ENCODE measurements at places on chromosomes 2 and 18.

DNA sequence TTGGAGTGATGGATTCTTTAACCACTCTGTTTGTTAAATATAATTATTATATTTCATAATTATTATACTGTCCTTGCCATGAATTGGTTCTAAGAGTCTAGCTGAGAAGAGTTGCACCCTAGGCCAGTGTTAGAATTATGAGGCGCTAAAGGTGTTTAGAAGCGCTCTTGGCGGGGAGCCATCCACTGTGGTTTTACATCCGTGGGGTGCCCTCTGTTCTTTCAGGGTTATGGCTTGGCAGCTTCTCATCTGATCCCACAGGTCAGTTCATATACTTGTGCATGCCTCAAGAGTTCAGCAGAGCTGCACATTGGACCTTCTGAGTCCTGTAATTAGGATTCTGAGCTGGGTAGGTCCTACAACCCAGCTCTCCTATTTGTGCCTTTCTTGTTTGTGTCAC lies 9.1 kb downstream of the ASAP2 start:
- DNase-seq, result no peak

DNA sequence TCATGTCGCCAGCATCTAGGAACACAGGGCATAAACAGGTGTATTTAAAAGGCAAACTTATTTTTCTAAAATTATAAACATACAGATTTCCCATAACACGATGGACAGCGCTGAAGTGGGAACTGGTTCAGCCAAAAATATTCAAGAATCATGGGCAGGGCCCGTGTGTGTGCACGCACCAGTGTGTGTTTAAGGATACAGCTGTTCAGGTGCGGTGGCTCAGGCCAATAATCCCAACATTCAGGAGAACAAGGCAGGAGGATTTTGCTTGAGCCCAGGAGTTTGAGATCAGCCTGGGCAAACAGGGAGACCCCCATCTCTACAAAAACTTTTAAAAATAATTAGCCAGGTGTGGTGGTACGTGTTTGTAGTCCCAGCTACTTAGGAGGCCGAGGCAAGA lies 288.6 kb upstream of the HDAC4 start:
- no peak for DNase-seq

GRCh38 chr2:147242445-147242844 lies 602.4 kb upstream of the ACVR2A start:
- no peak for DNase-seq

DNA sequence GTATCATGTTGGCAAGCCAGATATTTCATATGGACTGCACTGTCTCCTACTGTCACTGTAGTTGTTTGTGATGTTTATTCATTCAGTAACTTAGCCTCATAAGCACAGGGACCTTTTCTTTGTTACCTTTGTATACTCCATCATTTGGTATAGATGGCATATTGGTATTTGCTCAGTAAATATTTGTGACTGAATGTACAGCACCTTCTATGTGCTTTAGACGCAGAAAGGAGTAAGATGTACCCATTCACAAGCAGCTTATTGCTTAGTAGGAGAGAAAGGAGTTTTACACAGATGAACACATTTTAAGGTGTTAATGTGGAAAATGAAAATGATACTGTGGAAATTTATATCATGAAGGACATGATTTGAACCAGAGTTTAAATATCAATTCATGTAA lies 12.0 kb downstream of the EPC2 start:
- no peak for DNase-seq

GRCh38 chr18:77017355-77017754 lies 115.2 kb downstream of the MBP start:
- DNase-seq, result no peak

DNA sequence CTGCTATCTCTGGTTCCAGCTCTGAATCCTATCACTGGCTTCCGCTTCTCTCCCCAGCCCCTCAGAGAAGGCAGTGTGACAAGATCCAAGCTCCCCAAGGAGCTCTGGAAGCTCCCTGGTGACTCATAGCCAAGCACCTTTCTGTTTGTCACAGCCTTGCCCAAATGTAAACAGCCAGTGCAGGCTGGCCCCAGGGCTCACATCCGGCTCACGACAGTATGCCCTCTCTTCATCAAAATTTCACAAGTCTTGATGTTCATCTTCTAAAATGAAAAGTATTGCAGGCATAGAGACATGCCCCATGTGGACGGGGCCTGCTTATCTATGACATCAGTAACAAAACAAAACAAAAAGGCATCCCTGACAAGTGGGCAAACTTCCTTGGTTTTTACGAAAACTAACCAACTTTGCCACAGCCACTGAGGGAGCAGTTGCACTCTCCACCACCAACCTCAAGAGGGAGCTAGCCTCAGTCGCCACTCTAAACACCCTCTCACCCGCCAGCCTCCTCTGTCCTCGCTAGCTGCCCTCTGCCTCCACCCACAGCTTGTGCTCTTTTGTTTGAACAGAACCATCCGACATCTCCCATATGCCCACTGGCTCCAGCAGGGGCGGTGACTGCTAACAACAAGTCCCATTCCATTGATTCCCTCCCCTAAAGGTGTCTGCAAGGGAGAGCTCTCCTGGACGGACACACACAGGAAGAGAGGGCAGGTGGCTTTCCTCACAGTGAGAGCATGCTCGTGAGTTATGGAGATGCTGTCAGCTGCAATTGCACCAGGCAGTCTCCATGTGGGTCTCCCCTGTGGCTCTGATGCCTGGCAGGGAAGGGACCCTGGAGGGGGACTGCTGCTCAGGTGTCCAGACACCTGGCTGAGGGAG lies 71.0 kb upstream of the DAPL1 start:
- DNase-seq, result no peak

DNA sequence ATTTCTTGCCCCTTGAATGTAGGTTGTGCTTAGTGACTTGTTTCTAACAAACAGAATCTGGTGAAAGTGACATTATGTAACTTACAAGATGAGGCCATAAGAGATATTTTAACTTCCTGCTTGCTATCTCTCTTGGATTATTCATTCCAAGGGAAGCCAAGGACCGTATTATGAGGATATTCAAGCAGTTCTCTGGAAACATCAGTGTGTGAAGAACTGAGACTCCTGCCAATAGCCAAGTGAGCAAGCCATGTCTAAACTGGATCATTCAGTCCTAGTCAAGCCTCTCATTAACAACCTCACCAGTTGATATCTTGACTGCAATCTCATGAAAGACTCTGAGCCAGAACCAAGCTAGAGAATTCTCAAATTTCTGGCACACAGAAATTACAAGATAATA lies 765.1 kb upstream of the SLC8A1 start:
- DNase-seq, result no peak

- DNase-seq, result no peak
Measured at GRCh38 chr2:104537116-104537515, 316.8 kb upstream of the POU3F3 start.

GRCh38 chr18:66495844-66496243 lies 108.0 kb downstream of the CDH19 start:
- no peak for DNase-seq

DNA sequence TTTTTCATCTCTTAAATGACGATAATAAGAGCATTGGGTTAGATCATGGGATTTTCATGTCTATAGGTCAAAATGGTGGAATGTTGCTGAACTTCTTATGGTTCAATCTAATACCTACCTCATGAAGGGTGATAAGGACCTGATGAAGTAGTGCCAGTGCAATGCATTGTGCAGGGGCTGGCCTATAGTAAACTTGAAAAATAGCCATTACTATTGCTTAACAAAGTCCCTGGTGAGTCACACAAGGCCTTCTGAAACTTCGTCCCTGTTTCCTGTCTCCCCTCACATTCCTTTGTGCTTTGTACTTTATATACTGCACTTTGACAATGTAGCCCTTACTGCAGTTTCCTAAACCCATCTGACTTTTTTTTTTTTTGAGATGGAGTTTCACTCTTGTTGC lies 515.9 kb downstream of the SLC4A3 start:
- no peak for DNase-seq

GRCh38 chr2:46260305-46260704 lies 36.9 kb upstream of the EPAS1 start:
- no peak for DNase-seq

DNA sequence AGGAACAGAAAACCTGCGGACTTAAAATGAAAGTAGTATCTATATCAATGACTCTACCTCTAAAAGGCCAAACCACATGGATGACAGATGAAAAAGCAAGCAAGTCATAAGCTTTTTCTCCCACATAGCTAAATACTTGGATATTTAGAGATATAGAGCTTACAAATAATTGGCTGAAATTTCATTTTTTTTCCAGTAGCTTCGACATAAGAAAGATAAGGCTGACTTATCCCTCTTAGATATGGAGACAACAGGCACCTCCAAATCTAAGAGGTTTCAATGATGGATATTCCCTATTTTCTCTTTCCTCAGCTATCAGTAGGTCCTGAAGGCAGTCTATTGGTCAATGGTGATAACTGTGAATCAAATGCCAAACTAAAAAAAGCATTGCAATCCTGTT lies 460.3 kb downstream of the MEIS1 start:
- no peak for DNase-seq

- DNase-seq, result no peak
Measured at GRCh38 chr18:9734189-9734588, 26.1 kb downstream of the RAB31 start.

- DNase-seq, result no peak
Measured at GRCh38 chr2:225526760-225527390, 127.4 kb downstream of the NYAP2 start.

GRCh38 chr2:176526995-176527901 lies 258.0 kb downstream of the MTX2 start:
- no peak for DNase-seq

GRCh38 chr2:168210895-168211570 lies 36.4 kb downstream of the STK39 start:
- DNase-seq, result no peak

GRCh38 chr18:76847916-76848315 lies 25.6 kb downstream of the ZNF236 start:
- DNase-seq, result no peak

GRCh38 chr2:203585516-203585915 lies 50.4 kb upstream of the RAPH1 start:
- no peak for DNase-seq

DNA sequence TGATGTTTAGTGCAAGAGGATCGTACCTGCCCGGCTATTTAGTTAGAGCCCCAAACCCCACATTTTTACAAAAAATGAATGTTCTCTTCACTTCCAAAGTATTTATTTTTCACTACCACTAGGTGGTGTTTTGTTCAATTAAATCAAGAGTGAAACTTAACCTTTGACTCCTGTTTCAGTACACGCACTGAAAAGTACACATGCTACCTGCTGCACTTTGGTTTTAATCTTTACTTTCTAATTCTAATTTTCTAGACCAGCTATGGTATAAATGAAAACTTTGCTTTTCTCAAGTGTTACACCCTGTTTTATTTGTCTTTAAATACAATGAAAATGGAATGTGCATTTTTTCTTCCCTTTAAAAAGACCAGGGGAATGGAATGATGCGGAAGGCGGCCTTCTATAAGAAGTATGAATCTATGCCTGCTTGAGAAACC lies 31.4 kb upstream of the CHN1 start:
- no peak for DNase-seq

GRCh38 chr2:30566631-30567030 lies 119.6 kb downstream of the LCLAT1 start:
- DNase-seq, result no peak

DNA sequence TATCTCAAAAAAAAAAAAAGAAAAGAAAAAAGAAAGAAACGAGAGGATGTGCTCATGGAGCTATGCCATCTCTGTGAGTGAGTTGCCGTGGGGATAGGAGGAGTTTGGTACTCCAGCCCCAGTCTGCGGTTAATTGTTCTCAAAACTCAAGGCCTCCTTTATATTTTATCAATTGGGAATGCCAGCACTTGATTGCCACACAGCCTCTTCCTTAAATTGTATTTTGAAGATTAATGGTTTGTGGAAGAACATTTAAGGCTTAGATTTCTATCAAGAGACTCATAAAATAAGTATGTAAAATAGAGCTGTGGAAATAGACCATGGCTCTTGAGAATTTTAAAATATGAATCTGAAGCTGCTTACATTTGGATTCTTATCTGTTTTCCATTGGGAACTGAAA lies 29.8 kb downstream of the KCNE4 start:
- DNase-seq, result no peak

- DNase-seq, result no peak
Measured at GRCh38 chr18:73670524-73670923, 477.1 kb downstream of the FBXO15 start.

DNA sequence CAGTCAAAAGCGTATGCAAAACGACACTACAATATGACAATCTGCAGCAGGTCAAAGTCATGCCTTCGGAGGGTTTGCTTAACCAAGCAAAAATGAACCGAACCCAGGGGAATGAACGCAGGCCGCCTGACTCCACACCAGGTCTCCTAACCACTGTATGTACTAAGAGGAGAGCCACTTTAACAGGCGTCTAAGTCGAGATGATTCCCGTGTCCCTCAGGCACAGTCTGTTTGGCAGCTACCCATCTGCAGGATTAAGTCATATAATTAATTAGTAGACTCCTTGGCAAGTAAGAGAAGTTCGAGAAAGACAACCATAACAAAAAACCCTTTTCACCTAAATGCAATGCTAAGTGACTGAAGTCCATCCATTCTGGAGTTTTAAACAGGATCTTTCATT lies 15.2 kb downstream of the CYB5A start:
- DNase-seq, result no peak

DNA sequence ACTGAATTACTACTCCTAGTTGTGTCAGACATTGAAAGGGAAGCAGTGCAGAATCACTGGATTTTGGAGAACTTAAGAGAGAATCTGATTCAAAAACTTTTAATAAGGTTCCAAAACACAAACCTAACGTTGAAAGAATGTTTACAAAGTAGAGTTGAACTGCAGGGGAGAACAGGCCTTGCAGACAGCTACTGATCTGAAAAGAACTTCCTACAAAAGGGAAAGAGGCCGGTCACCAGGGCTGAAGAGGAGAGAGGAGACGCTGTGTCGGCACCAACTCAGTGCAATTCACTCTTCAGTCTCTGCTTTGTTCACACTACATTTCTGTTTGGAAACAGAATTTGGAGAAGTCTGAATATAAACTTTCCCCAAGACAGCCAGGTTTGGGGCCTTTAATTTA lies 124.0 kb downstream of the GAREM1 start:
- DNase-seq, result no peak

DNA sequence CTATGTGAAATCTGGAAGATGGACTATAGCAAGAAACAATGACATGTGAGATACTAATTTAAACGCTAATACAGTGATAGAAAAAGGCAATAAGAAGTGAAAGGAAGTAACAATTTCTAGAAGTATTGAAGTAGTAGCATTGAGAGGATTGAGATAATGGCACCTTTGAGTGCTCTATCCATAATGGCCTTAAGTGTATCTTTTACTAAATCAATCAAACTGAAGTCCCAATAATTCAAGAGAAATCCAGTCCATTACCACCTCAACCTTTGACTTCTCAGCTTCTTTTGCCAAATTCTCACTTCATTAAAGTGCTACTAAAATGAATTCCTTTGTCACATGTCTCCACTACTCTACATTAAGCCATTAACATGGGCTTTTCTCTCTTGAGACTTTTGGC lies 82.6 kb upstream of the KYNU start:
- DNase-seq, result no peak

- no peak for DNase-seq
Measured at GRCh38 chr2:218129458-218130135, 3.8 kb downstream of the CXCR2 start.

DNA sequence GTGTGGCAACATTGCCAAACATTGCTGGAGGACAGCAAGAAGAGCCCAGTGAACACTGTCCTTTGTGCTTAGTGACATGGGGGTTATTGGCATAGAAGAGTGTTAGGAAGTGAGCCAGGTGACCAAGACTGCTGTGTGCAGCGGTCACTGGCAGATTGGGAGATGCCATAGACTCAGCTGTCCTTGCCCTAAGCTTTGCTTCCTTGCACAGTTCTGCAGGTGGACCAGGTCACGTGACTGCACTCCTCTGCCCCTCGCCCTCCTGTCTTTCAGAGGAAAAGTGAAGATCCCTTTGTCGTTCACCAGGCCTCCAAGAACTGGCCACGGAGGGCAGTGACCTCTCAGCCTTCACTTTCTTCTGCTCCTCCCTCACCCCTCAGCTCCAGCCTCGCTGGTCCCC lies 215.6 kb upstream of the SMIM21 start:
- no peak for DNase-seq

Data from cerebellar nuclear complex (tissue), 1 donor.